GM12878 (cell line): ENCODE measurements at places on chromosomes 1 and 21. TPM values are rescaled to one million over a fixed set of nuclear protein-coding genes. Genes with fewer than 3 reads are reported as not detected.
A peak's percentile ranks its signal among the peaks of the same experiment; 100 is the strongest.

The TLR5 gene
- 0.60 and 0.71 TPM in 2 replicates for polyA plus RNA-seq

The CFHR3 gene
- polyA plus RNA-seq, result not detected in 2 replicates

The PLPPR5 gene
- not detected in 2 replicates for polyA plus RNA-seq

The SPRR3 gene
- not detected in 2 replicates for polyA plus RNA-seq

The TCP10L gene
- 0.24 and 0.29 TPM in 2 replicates for polyA plus RNA-seq

The COG2 gene
- polyA plus RNA-seq, result 29.0 and 32.5 TPM in 2 replicates

The OR2T35 gene
- 0.09 and 0.28 TPM in 2 replicates for polyA plus RNA-seq

The CDK11B gene
- polyA plus RNA-seq, result 22.4 and 24.0 TPM in 2 replicates

The REG4 gene
- polyA plus RNA-seq, result not detected in 2 replicates

The PLA2G2F gene
- polyA plus RNA-seq, result not detected in 2 replicates

- H3K36me3 ChIP-seq, result no peaks in the 10 kb centered on the region
- H3K27me3 ChIP-seq, result peaks cover 15% of the 10 kb centered on the region
- no peak overlapping the region for H3K27ac ChIP-seq
- peaks cover 6% of the 10 kb centered on the region; the same call in 1 of the 2 replicates for H3K4me1 ChIP-seq
Observed at GRCh38 chr1:205339717-205340116, 17.0 kb downstream of the KLHDC8A start.

DNA sequence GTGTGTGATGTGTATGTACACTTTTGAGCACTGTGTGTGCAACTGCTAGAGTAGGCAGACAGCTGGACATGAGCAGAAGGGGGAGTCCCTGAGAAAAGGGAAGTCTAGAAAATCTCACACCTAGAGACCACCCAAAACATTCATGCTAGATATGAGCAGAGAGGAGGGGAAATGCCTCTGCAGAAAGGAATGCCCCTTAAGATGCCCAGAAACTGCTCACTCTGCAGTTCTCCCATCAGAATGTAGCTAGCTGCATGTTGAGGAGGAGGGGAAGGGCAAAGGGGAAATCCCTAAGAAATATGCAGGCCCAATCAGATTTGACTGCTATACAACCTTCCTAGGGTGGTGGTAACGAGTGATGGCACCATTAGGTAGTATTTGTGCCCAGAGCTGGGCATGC, 31.8 kb upstream of the MAGOH start:
- DNase-seq, result no peak
- H3K4me1 ChIP-seq, result no peaks in the 10 kb centered on the region
- peaks cover 23% of the 10 kb centered on the region for H3K36me3 ChIP-seq
- no peak overlapping the region for H3K4me3 ChIP-seq

GRCh38 chr1:93779540-93780165, 98.0 kb upstream of the BCAR3 start:
- no peaks in the 10 kb centered on the region for H3K4me1 ChIP-seq
- H3K27me3 ChIP-seq, result 0 out of 2 replicates have a peak, but pooled peaks cover 3% of the 10 kb centered on the region
- H3K36me3 ChIP-seq, result no peaks in the 10 kb centered on the region
- no peak for DNase-seq
- no peak overlapping the region for H3K27ac ChIP-seq
- no peak overlapping the region for H3K4me3 ChIP-seq

DNA sequence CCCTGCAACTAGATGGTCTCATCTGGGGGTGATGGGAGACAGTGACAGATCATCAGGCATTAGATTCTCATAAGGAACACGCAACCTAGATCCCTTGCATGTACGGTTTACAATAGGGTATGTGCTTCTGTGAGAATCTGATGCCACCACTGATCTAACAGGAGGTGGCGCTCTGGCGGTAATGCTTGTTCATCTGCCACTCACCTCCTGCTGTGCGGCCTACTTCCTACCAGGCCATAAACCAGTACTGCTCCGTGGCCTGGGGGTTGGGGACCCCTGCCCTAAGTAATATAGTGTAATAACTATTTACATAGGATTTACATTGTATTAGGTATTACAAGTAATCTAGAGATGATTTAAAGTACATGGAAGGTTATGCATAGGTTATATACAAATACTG, 134.9 kb downstream of the CLEC20A start:
- H3K4me3 ChIP-seq, result no peak overlapping the region
- no peak overlapping the region for H3K27ac ChIP-seq
- H3K4me1 ChIP-seq, result no peaks in the 10 kb centered on the region
- H3K27me3 ChIP-seq, result no peaks in the 10 kb centered on the region

- no peak overlapping the region for H3K4me3 ChIP-seq
- no peak for DNase-seq
- no peaks in the 10 kb centered on the region for H3K36me3 ChIP-seq
- peaks cover 30% of the 10 kb centered on the region for H3K4me1 ChIP-seq
- H3K27me3 ChIP-seq, result no peaks in the 10 kb centered on the region
Observed at GRCh38 chr21:45639206-45640000, 4.1 kb upstream of the PCBP3 start.

- H3K4me3 ChIP-seq, result no peak overlapping the region
- no peak overlapping the region for H3K27ac ChIP-seq
- H3K27me3 ChIP-seq, result no peaks in the 10 kb centered on the region
Observed at GRCh38 chr1:39394598-39394997, 96.8 kb upstream of the BMP8A start.

DNA sequence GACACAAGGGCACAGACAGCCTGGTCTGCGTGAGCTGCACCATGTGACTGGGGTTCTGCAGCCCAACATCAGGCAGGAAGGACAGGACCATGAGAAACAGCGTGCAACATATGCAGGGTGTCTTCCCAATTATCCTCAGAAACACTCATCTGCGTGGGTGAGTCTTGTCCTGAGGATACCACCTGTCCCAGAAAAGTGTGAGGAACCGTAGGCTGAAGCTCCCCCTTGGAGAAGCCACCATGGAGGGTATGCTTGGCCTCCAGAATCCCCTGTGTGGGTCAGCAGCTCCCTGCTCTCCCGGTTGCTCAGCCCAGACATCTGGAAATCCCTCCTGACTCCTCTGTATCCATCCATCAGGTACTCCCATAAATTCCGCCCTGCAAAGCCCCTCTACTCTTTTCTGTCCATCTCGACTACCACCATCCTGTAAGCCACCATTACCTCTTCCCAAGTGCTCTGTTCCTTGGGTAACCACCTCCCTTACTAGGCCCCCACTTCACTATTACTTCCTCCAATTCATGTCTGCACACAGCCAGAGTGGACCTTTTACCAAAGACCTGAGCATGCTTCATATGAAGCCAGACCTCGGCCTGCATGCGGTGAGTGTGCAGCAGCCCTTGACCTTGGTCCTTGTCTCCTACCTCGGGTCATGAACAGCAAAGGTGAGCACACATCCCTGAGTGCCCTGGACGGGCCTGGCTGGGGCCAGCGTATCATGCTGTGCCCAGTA, 33.0 kb downstream of the ETS2 start:
- no peaks in the 10 kb centered on the region for H3K27me3 ChIP-seq
- no peak overlapping the region for H3K27ac ChIP-seq
- H3K4me3 ChIP-seq, result no peak overlapping the region
- no peaks in the 10 kb centered on the region for H3K4me1 ChIP-seq

DNA sequence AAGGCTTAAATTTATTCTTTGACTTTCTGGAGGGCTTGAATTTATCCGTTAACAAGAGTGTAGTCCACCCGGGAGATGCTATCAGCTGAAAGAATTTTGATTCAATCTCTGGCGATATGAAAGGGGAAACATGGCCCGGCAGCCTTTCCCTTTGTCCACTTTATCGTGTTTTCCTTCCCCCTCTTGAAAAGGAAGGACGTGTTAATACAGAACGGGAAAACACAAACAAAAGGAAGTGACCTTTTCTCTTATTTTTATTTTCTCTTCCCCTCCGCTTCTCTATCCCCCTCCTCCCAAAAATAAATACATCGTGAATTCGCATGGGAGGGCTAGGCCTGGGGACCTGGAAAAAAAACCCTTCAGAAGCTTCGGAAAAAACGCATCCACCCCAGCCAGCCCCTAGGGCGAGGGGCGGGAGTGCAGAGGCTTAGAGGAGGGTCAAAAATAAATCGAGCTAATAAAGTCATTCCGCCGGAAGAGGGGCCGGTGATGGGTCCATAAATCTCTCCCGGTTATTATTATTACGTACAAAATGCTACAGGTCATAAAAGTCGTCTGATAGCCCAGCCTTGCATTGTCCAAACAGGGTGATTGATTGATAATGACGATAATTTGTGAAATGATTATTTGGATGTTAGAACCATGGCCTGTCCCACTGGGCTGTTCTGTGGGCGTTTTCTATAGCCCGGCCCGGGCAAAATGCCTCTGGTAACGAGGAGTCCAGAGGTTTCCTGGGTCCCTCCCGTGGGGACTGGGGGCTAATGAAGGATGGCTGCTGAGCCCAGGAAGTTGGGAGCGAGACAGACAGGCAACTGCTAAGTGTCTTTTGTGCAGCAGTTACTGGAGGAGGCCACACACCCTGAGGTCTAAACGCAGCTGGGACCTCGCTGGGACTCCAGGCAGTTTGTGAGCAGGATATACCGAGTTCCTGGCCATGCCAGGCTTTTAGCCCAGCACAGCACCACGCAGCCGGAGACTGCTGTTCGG, 179.4 kb downstream of the PRDM16 start:
- H3K27me3 ChIP-seq, result no peaks in the 10 kb centered on the region
- no peak overlapping the region for H3K27ac ChIP-seq

DNA sequence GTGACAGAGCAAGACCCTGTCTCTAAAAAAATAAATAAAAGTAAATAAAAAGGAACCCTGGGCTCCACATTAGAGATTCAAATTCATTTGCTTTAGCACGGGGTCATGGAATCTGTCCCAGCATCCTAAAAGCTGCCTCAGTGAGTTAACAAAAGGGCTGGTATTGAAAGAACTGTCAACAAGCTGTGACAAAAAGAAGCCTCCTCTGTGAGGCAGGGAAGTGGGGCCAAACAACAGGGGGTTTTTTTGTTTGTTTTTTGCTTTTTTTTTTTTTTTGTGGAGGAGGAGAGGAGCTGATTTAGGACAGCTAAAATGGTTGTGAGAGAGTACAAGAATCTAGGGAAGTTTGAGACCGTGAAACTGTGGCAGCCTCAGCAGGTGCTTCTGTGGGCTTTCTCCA, 115.7 kb downstream of the LIPI start:
- peaks cover 9% of the 10 kb centered on the region for H3K4me1 ChIP-seq
- H3K36me3 ChIP-seq, result no peaks in the 10 kb centered on the region; the same call in 1 of the 2 replicates
- no peaks in the 10 kb centered on the region for H3K27me3 ChIP-seq
- no peak for DNase-seq
- H3K27ac ChIP-seq, result peak overlapping the region; percentile 48

DNA sequence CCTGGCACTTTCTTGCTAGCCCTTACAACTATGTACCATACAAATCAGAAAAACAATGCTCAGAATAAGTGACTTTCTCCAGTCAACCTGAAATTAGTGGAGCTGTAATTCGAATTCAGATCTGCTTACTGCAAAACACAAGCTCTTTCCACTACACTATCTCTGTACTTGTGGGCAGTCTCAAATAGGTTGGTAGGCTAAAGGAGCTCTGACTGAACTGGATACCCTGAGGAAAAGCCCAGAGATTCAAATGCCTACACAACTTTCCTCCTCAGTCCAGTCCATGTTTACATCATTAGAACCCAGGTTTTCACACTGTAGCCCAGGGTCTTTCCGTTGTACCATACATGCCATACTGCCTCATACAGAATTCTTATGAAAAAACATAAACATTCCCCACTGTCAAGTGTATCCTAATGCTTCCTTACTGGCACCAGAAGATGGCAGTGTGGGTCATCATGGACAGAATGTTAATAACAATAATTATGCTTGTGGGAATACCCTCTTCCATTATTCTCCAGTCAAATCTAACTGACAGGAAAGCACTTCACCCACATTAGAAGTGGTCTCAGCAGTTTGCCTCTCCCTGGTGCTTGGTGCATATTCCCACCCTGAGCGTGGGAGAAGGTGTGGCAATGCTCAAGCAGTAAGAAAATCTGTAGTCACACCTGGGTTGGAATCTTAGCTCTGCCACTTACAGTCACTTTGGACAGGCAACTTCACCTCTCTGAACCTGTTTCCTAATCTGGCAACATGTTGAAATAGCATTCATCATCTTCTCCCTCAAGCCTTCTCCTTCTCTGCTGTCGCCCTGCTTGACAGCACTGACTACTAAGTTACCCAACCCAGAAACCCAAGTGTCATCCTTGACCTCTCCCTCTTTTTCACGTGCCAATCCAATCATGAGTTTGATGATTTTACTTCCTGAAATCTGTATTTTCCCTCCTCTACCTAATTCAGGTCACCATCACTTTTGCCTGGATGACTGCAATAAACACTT, 14.4 kb upstream of the ZFYVE9 start:
- H3K4me1 ChIP-seq, result no peaks in the 10 kb centered on the region
- no peak overlapping the region for H3K27ac ChIP-seq
- H3K27me3 ChIP-seq, result no peaks in the 10 kb centered on the region
- no peak overlapping the region for H3K4me3 ChIP-seq

DNA sequence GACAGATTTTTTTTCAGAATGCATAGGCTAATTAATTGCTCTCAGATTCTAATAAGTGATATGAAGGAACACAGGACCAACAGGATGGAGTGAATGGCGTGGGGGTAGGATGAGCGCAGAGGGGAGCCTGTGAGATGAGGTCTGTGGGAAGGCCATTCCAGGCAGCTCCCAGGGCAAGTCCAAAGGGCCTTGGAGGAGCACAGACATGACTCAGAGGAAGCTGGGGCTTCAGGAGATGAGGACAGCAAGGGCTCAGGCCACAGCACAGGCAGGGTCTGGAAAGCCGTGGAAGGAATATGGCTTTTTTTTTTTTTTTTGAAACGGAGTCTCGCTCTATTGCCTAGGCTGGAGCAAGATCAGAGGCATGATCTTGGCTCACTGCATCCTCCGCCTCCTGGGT, 35.1 kb downstream of the FMN2 start:
- H3K4me3 ChIP-seq, result no peak overlapping the region
- H3K27me3 ChIP-seq, result no peaks in the 10 kb centered on the region
- no peaks in the 10 kb centered on the region for H3K4me1 ChIP-seq
- H3K36me3 ChIP-seq, result no peaks in the 10 kb centered on the region
- no peak for DNase-seq

DNA sequence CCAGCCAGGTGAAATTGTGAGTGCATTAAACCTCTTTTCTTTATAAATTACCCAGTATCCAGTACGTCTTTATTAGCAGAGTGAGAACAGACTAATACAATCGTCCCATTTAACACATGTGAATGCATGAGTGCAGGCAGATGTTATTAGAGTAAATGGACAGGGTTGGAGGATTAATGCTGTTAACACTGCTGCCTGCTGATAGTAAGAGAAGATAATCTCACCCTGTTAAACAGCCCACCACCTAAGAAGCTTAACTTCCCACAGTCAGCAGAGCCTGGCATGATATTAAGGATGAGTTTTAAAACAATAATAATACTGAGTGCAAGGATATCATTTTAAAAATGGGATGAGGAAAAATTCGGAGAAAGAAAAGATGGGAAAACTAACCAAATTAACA, 181.4 kb upstream of the LHX8 start:
- H3K36me3 ChIP-seq, result no peaks in the 10 kb centered on the region
- H3K4me1 ChIP-seq, result no peaks in the 10 kb centered on the region
- DNase-seq, result no peak
- H3K27ac ChIP-seq, result no peak overlapping the region
- no peaks in the 10 kb centered on the region for H3K27me3 ChIP-seq

GRCh38 chr21:37658817-37659458, 257.3 kb downstream of the KCNJ6 start:
- H3K27me3 ChIP-seq, result no peaks in the 10 kb centered on the region; the same call in 1 of the 2 replicates
- no peak overlapping the region for H3K27ac ChIP-seq
- no peaks in the 10 kb centered on the region for H3K4me1 ChIP-seq
- no peak for DNase-seq
- H3K36me3 ChIP-seq, result no peaks in the 10 kb centered on the region

- peak overlapping the region; percentile 46; the same call in 1 of the 2 replicates for H3K4me3 ChIP-seq
- H3K27me3 ChIP-seq, result no peaks in the 10 kb centered on the region
Observed at GRCh38 chr1:101312147-101312546, 75.3 kb downstream of the S1PR1 start.
